ENCODE measurements at places on chromosomes 5 and 9.

- no peak for DNase-seq
Measured at GRCh38 chr5:106435185-106435584, 1235.6 kb downstream of the EFNA5 start.

- no peak for DNase-seq
Measured at GRCh38 chr5:59637884-59638580, 255.5 kb downstream of the PDE4D start.

DNA sequence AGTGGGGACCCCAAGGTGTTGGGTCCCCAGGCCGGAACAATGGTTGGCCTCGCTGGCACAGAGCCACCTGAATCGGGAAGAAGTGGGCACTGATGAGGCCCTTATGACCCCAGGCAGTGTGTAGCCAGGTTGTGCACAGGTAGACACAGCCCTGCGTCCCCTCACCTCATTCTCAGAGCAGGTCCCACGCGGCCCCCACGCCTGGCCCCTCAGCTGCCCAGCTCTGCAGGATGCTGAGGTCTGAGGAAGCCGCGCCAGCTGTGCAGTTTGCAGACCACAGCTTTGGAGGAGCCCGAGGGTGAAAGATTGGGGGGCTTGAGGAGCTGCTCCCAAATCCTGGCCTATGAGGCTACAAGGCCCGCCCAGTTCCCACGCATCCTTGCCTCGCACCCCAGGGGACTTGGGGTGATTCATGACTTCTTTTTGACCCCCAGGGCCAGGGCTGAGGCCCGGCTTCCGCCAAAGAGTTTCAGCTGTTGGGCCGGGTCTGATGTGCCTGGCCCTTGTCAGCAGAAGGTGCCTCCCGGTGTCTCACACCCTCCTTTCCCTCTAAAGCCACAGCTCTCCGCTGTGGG lies 87.8 kb upstream of the PHYKPL start:
- DNase-seq: no peak

- peak; percentile 17 for DNase-seq
Measured at GRCh38 chr9:108783731-108784495, 71.9 kb downstream of the ACTL7B start.

- DNase-seq: peak; percentile 31
Measured at GRCh38 chr9:128550770-128551656, 1.4 kb upstream of the SPTAN1 start.
